ENCODE measurements at places on chromosomes 4 and X.
A peak's percentile ranks its signal among the peaks of the same experiment; 100 is the strongest.

DNA sequence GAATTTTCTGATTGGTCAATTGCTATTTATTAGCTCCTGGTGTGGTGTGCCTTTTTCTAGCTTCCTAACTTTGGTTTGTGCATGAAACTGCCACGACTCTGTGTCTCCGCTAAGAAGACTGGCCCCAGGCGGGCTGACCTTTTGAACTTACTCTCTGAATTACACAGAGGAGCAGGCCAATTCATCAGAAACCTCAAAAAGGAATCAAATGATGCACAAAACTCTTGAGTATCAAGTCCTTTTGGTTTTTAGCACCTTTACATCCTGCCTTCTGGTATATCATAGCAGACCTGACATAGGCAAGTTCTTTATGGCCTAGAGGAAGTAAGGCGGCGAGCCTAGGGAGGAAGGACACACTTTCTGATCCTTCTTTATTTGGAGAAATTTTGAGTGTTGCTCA, 17.6 kb downstream of the TKTL1 start:
- no peak for DNase-seq

GRCh38 chrX:13891377-13892140, 74.7 kb upstream of the GPM6B start:
- DNase-seq, result no peak

DNA sequence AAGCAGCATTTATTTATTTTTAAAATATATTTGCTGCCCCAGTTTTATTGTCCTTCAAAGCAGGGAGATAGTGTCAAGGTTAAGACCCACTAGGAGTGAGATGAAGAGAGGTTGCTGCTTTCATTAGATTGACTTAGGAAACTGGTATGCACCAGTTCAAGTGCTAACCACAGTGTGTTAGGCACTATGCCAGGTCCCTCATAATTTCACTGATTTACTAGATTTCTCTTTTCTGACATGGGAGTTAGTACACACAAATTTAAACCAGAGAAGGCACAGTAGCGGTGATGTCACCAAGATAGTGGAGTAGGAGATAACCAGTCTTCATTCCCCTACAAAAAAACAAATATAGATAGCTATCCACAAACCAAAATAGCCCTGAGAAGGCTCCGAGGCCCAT, 14.3 kb downstream of the RRAGB start:
- DNase-seq, result no peak

- DNase-seq, result no peak
These were observed 58.4 kb upstream of the TMEM150C start for GRCh38 chr4:82620126-82620735.

DNA sequence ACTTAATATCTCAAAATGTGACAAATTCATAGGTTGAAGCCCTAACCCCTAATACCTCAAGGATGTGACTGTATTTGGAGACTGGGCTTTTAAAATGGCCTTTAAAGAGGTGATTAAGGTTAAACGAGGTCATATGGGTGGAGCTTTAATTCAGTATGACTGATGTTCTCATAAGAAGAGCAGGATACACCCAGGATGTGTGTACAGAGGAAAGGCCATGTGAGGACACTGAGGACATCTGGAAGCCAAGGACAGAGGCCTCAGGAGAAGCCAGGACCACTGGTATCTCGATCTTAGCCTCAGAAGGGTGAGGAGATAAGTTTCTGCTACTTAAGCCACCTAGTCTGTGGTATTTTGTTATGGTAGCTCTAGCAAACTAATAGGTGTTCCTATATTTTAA, 49.0 kb upstream of the SHISA3 start:
- no peak for DNase-seq

- DNase-seq, result no peak
These were observed 725 bp upstream of the CXCL1 start for GRCh38 chr4:73868206-73869129.

- no peak for DNase-seq
These were observed 2.6 kb upstream of the ADH1B start for GRCh38 chr4:99323756-99324155.

- no peak for DNase-seq
These were observed 32.7 kb upstream of the FAM9C start for GRCh38 chrX:13077168-13077567.

- DNase-seq, result no peak
These were observed 5.7 kb upstream of the TADA2B start for GRCh38 chr4:7037425-7037824.

- DNase-seq, result no peak
These were observed 28.9 kb downstream of the STARD8 start for GRCh38 chrX:68676335-68676734.

DNA sequence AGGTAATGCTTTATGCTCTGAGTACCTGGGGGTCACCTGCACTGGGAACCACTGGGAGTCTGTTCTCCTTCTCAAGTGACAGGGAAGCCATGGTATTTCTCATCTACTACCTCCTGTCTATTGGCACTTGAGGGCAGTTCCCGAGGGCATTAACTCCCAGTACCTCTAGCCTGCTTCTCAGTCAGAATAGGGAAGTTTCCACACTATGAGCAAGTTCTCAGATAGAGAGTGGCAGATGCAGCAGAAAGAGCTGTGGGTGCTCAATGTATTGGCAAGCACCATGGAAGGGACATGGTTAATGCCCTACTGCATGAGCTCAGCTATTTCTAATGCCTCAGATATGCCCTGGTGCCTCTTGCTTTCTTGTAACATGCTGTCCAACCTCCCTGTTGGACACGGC, 74.1 kb downstream of the ANOS1 start:
- no peak for DNase-seq

- no peak for DNase-seq
These were observed 5.0 kb upstream of the RNF175 start for GRCh38 chr4:153764601-153765368.

GRCh38 chr4:87073199-87074120, 138.6 kb downstream of the AFF1 start:
- DNase-seq, result peak; percentile 75

DNA sequence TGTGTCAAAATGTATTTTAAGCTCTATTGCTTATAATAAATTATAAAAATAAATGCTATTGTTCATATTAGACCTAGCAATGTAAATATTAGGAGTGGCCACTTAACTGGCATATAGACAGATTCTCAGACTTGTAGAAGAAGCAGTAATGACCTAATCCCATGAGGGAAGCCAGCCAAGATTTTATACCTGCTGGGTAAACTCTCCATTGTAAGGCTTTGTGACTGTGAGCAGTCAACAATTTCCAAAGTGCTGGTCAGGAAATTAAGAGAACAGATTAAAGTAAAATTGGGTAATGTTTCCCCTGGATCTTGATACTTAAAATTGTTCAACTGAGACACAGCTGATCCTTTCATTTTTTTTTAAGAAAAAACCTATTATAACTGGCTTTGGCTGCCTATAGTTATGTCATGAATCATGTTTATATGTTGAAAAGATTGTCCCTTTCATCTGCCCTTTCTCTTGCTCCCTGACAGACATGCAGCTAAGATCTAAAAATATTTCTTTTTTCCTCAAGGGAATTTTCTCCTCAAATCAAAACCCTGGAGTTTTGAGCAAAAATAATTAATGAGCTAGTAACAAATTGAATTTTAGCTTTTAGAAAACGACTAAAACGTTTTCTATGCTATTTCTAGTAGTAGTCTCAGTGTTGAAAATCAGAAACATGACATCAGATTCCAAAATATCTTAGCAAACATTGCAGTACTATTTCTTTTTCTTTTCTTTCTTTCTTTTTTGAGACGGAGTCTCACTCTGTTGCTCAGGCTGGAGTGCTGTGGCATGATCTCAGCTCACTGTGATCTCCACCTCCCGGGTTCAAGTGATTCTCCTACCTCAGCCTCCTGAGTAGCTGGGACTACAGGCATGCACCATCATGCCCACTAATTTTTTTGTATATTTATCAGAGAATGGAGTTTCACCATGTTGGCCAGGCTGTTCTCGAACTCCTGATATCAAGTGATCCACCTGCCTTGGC, 77.9 kb downstream of the ADGRL3 start:
- DNase-seq, result no peak

DNA sequence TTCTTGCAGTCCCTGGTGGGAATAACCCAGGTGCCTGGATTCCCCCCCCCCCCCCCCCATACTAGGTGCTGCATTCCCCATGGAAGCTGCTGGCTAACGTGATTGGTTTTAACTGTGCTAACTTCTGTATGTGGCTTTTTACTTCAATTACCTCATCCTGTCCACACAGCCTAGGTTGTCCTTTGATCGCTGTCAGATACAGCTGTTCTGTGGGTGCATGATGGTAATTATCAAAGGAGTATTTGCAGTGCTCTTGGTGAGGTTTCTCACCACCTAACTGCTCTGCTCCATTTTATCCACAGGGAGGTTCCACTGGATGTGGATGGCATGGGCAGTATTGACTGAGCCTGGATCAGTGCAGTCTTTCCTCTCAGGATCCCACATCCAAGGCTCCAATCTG, 93.0 kb downstream of the ZNF518B start:
- DNase-seq, result no peak

GRCh38 chrX:54043541-54044125, 640 bp downstream of the PHF8 start:
- no peak for DNase-seq

GRCh38 chr4:148016063-148016637, 284.3 kb downstream of the ARHGAP10 start:
- DNase-seq, result no peak

DNA sequence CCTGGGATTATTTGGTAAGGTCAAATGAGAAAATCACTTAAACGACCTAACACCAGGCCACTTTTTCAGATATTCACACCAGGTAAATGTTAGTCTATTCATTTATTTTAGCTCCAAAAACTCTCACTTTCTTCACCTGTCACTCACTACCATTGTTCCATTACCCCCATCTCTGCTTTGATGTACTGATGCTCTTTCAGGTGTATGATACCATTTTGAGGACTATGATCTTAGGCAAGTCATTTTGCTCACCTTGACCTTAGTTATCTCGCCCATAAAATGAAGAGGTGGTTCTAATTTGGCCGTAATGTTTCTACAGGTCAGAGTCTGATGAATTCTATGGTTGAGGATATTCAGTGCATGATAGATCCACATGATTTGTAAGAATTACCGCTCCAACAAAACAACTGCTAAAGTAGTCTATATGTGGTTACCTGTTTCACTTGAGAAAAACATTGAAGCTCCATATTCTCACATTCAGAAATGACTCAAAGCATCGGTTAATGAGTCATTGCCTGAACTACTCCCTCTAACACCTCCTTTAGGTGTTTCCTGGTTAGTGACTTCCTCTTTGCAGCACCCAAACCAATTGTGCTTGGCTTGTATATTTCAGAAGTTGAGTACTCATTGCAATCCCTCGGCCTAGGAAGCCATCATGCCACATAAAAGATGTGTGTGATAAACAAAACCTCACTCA, 4.5 kb downstream of the DTHD1 start:
- DNase-seq, result peak; percentile 40
